Stimulated activated CD4-positive, alpha-beta T cell treated with anti-CD3 and anti-CD28 coated beads, Interleukin-1b, Interleukin-23, amount 100 ng/mL, for 1 hour (primary cell): ENCODE measurements at places on chromosomes 6 and 20.

DNA sequence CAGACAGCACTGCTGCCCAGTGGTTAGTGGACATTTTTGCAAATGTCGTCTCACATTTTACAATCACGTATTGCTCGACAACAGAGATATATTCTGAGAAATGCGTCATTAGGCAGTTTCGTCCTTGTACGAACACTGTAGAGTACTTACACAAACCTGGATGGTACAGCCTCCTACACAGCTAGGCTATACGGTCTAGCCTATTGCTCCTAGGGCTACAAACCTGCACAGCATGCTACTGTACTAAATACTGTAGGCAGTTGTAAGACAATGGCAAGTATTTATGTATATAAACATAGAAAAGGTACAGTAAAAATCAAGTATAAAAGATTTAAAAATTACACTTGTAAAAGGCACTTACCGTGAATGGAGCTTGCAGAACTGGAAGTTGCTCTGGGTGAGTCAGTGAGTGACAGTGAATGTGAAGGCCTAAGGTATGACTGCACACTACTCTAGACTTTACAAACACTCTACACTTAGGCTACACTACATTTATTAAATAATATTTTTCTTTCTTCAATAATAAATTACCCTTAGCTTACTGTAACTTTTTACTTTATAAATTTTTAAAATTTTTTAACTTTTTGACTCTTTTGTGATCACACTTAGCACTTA, 43.1 kb downstream of the ALDH5A1 start:
- no peak for DNase-seq

DNA sequence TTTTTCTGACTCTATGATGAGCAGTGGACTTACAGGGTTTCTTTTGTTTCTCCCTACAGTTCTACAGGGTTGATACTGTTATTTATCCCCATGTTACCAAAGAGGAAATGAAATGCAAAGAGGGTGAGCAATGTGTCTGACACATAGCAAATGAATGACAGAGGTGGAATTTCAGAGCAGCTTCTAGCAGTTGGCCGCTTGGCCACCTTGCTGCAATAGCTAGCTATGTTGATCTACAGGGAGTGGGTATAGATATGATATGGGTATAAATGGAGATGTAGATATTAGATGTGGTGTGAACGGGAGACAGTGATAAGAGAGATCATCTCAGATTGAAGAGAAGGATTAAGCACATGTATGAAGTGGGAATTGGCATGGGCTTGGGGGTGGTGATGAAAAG, 10.9 kb upstream of the SLC22A3 start:
- DNase-seq, result no peak

DNA sequence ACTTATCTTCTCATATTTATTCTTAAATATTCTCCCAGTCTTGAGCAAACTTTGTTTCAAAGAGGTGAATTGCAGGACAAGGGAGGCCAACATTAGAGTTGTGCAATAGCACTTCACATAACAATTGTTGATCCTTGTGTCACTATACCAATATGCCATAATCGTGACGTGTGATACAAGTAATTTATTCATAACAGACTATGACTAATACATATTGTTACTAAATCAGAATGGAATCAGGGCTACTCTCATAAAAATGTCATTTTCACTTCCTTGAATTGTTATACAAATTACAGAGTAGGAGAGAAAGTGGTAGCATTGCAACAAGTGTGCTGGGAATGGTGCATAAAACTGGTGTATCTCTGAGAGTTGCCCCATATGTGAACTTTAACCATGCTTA, 37.2 kb upstream of the PLCB1 start:
- no peak for DNase-seq

- DNase-seq, result no peak
Observed at GRCh38 chr6:94052749-94053148, 633.4 kb upstream of the EPHA7 start.

GRCh38 chr6:159093609-159094443, 49.0 kb upstream of the TAGAP start:
- no peak for DNase-seq
